Right atrium auricular region (tissue), 2 donors: ENCODE measurements at places on chromosomes 16 and 17.

DNA sequence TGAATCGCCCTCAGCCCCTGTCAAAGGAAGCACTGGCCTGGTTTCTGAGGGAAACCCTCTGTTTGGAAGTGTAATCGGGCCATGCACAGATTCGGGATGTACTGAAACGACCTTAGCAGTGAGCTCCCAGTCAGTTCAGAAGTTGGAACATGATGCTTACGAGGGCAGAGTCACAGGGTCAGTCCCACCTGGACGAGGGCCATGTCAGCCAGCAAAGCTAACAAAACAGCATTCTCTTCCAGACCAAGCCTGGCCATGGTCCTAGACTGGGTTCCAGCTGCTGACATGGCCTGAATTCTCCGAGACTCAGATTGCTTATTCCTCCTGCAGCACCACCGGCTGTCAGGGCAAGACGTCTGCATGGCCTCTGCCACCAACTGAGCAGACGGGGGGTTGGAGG lies 192.2 kb upstream of the WSCD1 start:
- no peak for DNase-seq

DNA sequence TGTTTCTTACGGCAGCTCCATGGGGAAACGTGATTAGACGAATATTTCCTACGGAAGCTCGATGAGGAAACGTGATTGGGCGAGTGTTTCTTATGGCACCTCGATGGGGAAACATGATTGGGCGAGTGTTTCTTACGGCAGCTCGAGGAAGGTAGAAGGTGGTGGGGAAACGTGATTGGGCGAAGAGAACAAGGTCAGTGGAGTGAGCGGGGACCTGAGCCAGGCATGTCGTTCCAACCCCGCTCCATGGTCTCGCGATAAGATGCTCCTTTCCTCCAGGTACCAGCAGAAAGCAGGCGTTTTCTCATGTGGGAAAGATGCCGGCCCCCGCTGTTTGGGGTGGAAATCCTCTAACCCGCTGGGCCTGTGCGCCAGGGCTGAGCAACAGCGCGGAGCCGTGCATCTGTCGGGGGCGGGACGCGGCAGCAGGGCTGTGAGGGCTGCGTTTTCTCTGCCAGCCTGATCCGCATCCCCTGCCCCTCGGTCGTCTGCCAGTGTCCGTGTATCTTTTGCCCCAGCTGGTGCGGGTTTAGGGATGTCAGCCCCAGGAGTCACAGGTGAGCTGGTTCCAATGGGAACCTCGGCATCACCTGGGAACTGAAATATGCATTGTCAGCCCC lies 25.6 kb upstream of the DOC2B start:
- no peak for DNase-seq

DNA sequence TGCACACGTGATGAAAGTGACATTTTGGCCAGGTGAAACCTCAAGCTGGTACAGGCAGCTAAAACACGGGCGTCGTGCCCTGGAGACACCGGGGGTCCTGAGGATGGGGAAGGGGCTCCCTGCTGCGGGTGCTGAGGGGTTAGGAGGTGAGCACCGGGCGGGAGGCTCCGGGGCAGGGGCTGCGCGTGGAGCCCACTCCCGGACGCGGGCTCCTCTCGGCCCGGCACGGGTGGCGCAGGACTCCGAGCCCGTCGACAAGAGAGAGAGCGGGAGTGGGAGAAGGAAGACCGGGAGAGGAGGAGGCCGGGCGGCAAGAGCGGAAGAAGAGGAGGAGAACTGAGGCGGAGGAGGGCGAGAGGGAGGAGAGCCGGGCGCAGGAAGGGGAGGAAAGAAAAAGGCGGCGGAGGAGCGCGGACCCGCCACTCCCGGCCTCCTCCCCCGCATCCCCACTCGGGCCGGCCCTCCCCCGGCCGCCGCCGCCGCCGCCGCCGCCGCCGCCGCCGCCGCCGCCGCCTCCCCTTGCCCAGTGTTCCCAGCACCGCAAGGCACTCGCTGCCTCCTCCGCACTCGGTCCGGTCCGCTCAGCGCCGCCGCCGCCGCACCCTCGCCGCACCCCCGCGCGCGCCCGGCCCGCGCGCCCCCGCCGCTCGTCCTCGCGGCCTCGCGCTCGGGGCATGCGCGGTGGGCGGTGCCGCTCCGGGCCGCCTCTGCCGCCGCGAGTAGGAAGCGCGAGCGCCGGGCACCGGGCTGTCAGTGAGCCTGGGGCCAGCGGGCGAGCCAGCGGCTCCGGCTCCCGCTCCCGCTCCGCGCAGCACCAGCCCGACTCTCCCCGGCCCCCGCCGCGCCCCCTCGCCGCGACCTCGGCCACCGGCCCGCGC lies at the start of gene PRKCA:
Gene PRKCA, plus strand, starts transcription at position 750 of the 878 bp plus-strand sequence.
- no peak for DNase-seq

DNA sequence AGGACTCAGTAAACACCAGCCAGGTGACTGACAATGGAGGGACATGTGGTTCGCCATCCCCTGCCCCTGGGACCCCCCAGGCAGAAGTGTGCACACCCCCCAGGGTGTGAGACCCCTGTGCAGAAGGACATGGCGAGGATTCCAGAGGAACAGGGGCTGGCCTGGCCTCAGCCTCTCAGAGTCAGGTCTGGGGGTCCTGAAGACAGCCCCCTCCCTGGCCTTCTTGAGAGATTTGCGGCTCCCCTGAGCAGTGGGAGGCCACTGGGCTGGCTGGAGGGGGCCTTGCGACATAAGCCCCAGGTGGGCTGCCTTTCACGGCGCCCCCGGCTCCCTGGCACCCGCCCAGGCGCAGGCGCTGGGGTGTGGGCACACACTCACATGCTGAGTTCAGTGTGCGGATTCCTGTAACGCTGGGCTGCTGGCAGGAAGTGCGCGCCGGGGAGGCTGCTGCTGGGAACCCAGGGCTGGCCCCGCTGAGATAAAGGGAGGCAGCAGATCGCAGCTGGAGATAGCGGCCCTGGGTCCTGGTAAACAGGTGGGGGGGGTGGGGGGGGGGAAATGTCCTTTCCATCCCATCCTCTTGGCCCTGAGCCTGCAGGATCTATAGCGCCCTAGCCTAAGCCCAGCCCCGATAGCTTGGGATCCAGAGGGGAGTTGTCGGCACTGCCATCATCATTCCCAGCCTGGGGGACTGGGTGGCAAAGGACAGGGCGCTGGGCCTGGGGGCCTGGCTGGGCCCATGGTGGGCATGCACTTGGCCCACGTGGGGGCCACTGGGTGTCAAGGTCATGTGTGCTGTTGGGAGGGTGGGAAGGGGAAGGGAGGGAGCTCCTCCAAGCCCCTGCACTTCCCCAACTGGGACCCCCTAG lies 27.1 kb downstream of the TMEM235 start:
- no peak for DNase-seq

GRCh38 chr17:30547778-30548573 lies 70.8 kb downstream of the GOSR1 start:
- peak; percentile 46 for DNase-seq

GRCh38 chr16:25827709-25828108 lies 135.9 kb downstream of the HS3ST4 start:
- DNase-seq: no peak

DNA sequence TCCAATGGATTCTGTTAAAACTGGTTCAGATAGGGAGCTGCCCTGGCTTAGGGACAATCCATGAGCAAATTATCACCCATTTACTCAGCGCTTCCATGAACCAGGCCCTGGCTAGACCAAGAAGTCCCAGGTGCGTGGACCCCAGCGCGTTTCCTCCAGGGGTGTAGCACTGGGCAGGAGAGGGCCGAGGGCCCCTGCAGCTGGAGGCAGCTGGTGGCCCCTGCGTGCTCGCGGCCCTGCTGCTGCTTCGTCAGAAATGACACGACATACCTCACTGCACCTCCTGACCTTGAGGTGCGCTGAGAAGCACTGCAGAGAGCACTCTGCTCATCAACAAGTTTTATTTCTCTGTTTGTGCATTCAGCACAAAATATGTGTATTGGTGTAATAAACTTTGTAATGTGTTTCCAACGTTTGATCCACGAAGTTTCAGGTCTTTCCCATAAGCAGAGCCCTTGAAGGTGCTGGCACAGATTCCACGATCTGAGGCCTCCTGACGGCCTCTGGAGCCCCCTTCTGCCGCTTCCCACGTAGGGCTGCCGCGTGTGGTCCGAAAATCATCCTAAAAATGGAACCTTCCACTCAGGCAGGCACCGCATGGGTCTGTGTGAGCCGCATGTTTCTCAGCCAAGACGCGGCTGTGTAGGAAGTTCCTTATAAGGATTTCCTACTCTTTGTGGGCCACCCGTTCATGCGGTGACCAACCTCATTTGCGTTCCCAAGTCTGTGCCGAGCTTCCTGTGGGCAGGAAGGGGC lies 50.8 kb upstream of the ZCCHC14 start:
- DNase-seq: no peak

DNA sequence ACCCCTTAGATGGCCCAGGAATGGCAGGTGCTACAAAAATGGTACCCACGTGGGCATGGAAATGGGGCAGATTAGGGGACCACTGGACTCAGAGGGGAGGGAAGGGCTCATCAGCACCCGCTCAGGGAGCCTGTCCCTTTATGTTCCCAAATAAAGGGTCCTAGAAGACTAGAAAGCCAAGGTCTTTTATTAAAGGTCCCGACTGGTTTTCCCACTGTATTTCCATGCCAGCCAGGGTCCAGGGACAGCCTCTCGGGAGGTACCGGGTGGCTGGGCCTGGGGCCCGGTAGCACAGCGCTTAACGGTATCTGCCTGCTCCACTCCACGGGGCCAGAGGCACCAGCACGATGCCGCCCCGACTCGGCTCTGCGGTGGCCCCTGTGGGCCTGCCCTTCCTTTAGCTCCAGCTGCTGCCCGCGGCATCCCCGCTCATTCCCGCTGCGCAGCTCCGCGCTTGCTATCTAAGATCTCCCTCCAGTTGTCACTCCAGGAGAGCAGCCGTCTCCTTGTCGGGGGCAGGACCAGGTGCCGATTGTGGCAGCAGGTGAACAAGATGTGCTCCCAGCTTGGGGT lies 1.4 kb downstream of the NT5C start:
- DNase-seq: no peak

GRCh38 chr17:66290101-66290722 lies 12.2 kb upstream of the PRKCA start:
- DNase-seq: no peak

- peak; percentile 70 for DNase-seq
These were observed 133.8 kb upstream of the PLCG2 start for GRCh38 chr16:81645266-81645694.

DNA sequence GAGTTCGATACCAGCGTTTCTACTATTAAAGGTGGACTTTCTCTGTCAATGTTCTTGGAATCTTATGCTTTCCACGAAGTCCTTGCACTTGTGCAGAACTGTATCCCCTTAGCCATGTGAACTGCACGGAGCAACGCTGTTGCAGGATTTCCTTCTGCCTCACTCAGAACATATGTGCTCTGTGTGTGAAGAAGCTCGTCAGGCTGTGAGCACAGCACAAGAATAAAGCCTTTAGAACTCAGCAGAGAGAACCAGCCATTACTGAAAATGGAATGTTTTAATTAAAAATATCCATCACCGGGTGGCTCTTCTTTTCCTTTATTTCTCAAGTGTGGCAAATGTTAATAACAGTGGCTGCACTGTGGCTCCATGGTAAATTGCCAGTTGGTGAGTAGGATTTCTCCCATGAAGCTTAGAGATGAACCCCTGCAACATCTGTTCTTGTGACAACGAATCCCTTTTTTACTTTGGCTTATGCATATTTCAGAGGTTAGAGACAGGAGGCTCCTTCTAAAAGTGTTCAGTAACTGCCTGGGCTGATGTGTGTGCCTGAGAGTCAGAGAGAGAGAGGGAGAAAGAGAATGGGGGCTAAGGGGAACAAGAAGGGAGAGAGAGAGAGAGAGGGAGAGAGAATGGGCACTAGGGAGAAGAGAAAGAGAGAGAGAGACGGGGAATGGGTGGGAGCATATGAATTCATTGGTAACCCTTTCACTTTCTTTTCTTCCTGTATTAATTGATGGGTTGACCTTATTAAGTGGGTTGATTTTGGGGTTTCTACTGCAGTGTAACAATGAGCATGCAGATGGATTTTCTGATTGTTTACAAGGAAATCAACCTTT lies 50.0 kb downstream of the RPTOR start:
- DNase-seq: no peak

DNA sequence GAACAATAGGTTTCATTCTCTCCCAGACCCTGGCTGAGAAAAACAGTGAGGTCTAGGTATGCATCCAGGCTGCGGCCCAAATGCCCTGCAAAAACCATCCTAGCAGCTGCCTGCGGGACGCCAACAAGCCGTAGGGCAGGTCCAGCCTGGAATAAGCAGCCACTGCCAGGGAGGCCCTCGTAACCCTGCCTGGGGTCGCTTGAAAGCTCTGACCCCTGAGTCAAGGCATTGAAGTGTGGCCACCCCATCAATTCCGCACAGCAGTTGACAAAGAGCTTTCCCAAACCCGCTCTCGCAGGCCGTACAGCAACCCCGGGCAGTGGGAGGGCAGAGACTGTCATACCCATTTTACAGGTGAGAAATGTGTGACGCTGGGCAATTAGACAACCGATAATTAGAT lies 11.1 kb downstream of the TRPV1 start:
- DNase-seq: no peak

GRCh38 chr17:65027305-65027704 lies 29.2 kb downstream of the GNA13 start:
- no peak for DNase-seq

GRCh38 chr17:65553009-65553645 lies 8.3 kb downstream of the AXIN2 start:
- DNase-seq: no peak

- DNase-seq: no peak
These were observed 110.3 kb downstream of the BANP start for GRCh38 chr16:88061346-88062110.

GRCh38 chr16:20944861-20945574 lies 44.4 kb downstream of the LYRM1 start:
- no peak for DNase-seq

DNA sequence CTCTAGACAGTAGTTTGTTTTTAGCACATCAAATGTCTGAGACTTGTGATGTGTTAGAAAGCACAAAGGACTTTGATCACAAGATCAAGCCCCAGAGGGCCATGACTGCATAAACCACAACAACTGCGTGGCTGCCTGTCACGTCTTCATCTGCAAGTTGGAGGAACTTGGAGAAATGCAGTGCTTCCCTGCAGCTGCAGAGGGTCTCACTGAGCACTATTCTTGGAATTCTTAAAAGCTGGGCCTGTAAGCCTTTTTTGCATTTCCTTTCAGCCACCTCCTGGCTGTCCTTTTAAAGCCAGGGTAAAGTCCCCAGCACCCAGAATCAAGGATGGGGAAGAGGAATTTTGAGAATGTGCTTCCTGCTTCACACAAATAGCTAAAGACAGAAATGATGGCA lies 431.3 kb downstream of the MAF start:
- DNase-seq: no peak

GRCh38 chr16:89322321-89323119 lies 105.0 kb downstream of the ZNF778 start:
- DNase-seq: no peak

DNA sequence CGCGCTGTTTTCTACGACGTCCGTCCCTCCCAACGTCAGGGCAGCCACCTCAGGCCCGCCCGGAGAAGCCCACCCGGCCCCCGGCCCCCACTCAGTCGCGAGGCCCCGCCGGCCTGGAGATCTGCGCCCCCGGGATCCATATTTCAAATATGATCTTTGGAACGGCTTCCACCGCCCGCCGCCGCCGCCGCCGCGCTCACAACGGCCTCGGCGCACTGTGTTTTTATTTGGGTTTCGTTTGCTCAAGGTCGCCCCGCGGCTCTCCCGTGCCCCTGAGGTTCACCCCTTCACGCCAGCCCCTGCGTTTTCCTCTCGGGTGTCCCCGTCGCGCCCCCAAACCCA lies 4.2 kb upstream of the CBX4 start:
- no peak for DNase-seq

GRCh38 chr17:75403131-75403530 lies 2.3 kb downstream of the GRB2 start:
- DNase-seq: no peak
